SJSA1 (cell line): ENCODE measurements at places on chromosomes 2 and 18.

DNA sequence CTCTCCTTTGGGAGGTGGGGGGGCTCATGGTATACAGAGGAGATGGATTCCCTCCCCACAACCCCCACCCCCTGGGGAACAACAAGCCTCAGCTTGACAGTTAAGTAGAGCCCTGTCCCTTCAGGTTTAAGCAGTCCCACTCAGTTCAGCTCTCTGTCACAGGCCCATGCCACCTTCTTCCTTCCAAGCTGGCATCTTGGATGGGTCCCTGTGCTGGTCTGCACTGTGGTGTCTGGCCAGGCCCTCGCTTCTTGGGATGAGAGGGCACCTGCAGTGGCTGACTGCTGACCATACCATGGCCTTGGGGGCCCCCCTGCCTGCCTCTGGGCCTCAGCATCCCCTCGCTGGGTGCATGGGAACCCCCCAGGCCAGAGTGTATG is 20.4 kb upstream of the GPR17 start:
- no peak for DNase-seq

- DNase-seq, result no peak
Measured at GRCh38 chr2:187916799-187917198, 362.6 kb upstream of the TFPI start.

DNA sequence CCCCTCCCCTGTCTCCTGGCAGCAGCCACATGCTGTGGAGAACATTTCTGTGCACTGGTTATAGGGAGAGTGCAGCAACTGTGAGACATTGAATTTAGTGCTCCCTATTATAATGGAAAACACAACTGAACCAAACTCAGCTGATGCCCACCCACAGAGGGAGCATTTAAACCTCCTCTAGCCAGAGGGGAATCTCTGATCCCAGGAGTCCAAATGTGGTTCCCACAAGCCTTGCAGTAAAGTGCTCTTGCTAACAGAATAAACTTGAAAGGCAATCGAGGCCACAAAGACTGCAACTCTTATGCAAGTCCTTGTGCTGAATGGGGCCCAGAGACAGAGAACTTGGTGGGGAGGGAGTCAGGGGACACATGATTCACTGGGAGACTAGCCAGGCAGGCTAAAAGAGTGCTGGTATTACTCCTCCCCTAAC is 638.8 kb upstream of the VRK2 start:
- no peak for DNase-seq

DNA sequence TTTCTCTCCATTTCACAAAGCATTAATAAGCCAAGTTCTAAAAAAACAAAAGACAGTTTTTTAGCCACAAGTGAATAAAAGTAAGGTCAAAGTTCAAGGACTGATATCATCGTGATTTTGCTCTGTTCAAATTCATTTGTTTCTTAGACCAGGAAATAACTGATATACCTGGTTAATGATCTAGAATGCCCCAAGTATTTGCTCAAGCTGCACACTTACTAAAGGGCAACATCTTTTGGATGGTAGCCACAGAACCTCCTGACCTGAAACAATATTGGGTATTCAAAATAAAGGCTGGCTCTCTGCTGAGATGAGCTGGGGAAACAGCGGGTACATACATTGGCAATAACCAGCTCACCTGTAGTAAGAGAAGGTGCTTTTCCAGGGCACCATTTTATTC is 314.7 kb upstream of the LYPD1 start:
- DNase-seq, result no peak

GRCh38 chr18:11052800-11053199 is 96.6 kb downstream of the PIEZO2 start:
- DNase-seq, result no peak
